ENCODE measurements at places on chromosomes 3 and 15.
A peak's percentile ranks its signal among the peaks of the same experiment; 100 is the strongest.

- DNase-seq: no peak
Measured at GRCh38 chr3:103047640-103048039, 612.8 kb downstream of the ZPLD1 start.

DNA sequence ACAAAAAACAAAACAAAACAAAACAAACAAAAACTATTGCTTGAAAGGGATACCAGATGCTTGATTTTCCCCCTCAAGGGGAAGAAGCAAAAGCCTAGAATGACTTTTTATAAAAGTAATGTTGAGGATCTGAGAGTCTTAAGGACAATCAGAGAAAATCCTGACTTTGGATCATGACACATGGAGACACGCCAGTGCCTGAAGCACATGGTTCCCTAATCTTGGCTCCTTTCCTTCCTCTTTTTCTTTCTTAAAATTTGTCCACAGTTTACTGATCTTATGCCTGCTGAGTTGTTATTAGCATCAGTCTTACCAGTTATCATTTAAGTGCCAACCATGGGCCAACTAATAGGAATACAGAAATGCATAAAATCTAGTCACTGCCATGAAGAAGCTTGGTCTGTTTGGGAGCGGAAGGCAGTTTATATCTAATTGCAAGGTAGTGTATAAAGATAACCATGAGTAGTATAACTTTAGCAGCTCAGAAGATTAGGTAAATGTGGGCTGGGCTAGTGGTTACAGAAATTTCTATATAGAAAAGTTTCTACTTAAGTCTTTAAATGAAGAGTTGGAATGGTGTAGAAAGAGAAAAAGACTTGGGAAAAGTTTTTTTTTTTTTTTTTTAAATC, 6.9 kb downstream of the GLCE start:
- DNase-seq: no peak

- no peak for DNase-seq
Measured at GRCh38 chr3:180177255-180177654, 140.5 kb upstream of the PEX5L start.

- DNase-seq: no peak
Measured at GRCh38 chr3:195065142-195065863, 205.7 kb downstream of the XXYLT1 start.

- DNase-seq: no peak
Measured at GRCh38 chr3:46684891-46685290, 8.6 kb downstream of the ALS2CL start.

- DNase-seq: no peak
Measured at GRCh38 chr15:73629798-73630429, 3.3 kb downstream of the NPTN start.

DNA sequence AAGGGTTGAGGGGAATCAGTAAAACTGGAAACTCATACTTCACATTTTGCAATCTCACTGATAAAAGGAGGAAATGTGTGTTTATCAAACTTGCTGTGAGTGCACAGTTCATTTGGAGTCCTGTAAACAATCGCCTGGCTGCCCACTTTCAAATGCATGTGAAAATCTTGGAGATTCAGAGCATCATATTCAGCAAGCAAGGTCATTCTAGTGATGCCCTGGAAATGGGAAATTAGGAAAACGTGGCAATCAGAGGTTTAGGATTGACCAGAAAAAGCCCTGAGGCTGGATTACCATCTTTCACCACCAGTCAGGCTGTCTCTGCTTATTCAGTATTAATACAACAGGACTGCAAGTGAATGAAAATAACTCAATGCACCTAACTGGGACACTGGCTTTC, 23.9 kb downstream of the DPH6 start:
- no peak for DNase-seq

GRCh38 chr15:38688761-38689160, 124.1 kb upstream of the RASGRP1 start:
- no peak for DNase-seq

DNA sequence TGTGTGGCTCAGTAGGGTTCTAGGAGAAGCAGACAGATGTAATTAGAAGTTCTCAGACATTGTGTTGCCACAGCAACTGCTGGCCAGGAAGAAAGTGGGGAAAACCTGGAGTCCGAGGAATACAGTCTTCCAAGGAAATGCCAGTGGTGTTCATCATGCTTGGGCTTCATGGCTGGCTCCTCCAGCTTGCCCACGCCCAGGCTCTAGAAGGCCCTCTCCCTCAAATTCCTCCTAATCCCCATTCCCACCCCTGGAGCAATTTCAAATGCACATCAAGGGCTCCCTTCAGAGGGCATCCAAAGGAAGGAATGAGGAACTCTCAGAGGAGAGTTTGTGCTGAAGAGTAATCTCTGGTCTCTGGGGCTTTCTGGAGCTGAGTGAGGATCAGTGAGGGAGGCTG, 21.9 kb downstream of the FSTL1 start:
- DNase-seq: no peak

DNA sequence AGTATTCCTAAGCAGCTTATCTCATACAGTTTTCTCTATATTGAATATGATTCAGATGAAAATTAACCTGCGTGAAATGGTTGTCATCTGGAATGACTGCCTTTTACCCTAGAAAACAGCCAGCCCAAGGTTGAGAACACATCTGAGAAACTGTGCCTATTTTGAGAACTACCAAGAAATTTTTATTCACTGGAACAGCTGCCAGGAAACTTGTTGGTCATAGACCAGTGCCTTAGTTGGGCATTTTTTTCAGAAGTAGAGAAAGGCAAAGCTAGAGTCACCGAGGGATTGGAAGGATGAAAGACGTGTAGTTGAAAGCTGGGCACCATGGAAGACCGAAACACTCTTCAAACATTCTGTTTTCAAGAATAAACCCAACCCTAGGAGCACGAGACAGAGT, 277.1 kb downstream of the LPP start:
- no peak for DNase-seq

- DNase-seq: no peak
Measured at GRCh38 chr3:7512048-7512447, 651.1 kb downstream of the GRM7 start.

- no peak for DNase-seq
Measured at GRCh38 chr3:7640787-7641186, 779.9 kb downstream of the GRM7 start.

DNA sequence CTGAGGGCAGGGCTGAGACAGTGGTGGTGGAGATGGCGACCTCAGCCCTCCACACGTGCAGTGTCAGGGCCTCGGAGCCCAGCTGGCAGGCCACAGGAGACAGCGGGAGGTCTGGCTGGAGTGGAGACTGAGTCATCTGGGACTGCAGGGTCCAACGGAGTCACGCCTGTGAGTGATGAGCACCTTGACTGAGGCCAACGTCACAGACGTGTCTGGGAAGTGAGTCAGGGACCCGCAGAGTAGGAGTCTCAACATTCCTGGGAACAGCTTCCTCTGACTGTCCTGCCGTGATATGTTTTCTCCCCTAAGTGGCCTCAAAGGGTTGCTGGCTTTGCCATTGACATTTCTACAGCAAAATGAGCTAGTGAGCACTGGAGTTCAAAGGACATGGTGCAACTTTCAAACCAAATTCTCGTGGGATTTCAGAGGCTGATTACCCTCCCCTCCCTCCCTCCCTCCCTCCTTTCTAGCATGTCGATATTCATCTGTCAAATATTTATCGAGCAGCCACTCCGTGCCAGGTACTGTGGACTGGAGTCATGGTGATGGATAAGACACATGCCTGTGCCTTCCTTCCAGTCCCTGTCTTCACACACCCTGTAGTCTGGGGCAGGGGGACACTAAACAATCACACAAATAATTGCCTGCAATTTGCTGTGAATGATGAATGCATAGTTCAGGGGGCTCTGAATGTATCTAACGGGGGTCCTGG, 53.3 kb upstream of the AMOTL2 start:
- no peak for DNase-seq

GRCh38 chr3:63565220-63565619, 87.3 kb upstream of the SNTN start:
- no peak for DNase-seq

- DNase-seq: no peak
Measured at GRCh38 chr3:153061938-153062528, 100.0 kb upstream of the RAP2B start.

DNA sequence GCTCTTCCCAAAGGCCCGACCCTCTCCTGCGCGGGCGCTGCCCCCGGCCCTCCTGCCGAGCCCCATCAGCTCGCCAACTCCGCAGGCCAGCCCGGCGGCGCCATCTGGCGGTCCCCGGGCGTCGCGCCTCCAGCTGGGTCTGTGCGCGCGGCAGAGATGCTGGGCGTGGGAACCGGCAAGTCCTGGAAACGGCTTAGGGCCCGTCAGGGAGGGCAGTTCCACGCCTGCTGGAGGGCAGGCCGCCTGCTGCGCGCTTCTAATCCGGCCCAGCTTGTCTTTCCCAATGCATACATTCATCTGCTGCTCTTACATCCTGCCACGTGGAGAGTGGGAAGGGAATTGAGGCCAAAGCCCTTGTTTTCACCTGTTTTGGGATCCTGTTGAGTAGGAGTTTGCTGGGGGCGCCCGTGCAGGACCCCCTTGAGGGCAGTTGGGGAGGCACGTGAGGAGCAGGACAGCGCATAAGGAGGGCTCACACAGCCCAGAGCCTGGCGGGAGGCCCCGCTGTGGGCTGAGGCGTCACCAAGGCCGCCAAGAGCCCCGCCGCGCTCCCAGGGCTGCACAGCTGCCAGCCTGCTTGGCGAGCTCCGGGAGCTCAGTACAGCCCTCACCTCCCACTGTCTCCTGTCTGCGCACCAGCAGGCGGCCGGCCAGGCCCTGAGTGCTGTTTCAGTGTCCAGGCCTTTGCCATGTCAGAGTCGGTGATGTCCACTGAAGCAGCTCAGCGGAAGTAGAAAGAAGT, 165.6 kb downstream of the NSMCE3 start:
- DNase-seq: peak; percentile 75

DNA sequence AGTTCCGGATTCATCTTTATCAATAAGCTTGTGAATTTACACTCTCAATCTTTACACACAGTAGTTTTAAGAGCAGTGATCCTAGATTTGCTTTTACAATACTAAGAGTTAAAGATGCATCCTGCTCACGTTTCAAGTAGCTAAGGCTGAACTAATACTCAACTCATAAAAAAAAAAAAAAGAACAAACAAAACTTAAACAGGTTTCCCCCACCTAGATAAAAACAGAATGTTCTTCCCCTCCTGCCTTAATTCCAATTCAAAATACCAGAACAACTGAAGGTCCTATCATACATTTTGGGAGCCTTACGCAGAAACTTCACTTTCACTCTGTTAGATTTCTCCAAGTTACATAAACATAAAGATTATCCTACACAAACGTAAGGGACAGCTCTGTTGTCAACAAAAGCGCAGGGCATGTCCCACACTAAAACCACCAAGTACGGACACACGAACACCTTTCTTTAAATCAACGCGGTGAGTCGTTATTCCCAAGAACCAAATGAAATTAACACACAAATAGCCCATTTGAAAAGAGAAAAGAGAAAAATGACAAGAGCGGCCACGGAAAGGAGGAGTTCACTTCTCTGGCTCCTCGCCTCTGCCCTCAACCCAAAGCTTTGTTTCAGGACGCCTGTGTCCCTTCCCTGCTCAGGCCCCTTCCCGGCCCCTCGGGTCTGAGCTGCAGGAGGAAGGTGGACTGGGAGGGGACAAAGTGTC, 941 bp downstream of the CBLB start:
- DNase-seq: peak; percentile 57

DNA sequence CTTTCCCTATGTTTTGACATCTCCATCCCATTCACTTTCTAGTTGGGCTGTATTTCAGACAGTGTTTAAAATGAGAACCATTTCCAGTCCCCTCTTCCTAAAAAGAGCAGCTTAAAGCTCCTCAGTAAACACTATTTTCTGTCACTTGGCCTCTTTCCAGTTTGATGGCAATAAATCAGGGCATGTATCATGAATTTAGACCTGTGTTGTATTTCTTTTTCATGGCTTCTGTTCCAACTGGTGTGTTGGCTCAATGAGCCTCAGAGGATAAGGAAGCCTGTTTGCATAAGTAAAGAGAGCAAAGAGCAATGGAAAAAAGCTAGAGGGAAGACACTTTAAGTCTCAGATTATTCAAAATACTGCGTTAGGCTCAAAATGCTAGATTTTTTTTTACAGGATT, 7.2 kb downstream of the CCDC80 start:
- no peak for DNase-seq

GRCh38 chr3:16801698-16802097, 83.1 kb upstream of the PLCL2 start:
- DNase-seq: no peak

DNA sequence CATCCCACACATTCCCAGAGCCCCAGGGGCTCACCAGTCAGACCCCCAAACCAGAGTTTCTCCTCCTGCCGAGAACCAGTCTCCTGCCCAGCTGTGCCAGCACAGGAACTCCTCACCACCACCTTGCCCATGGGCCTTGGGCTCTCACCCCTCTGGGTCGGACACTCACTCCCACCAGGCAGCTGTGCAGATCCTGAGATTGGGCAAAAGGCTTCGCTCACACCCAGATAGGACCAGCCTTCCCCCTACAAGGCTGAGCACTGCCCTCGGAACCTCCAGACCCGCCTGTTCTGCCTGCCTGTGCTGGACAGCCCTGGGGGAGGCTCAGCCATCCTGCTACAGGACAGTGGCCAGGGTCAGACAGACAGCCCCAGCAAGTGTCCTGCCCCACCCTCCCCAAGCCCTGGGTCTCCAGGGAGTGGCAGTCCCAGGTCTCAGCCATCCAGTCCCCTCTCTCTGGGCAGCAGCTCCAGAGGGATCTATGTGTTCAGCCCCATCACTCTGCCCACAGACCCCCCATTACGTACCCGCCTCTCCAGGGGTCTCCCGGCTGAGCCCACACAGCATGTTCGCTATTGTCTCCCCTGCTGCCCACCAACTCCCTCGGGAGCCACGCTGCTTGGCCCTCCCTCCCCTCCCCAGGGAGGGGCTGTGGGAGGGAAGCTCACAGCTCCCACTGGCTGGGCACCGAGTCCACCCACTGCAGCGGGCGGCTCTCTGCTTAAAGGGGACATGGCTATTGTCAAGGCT, at the start of gene GRIP2:
GRIP2 (minus strand) TSS at position 601 of the 750 bp plus-strand sequence; CDS start at position 567, 34 bp downstream.
- no peak for DNase-seq

- DNase-seq: peak; percentile 19
Measured at GRCh38 chr3:45966950-45967640, 23.8 kb downstream of the CXCR6 start.

DNA sequence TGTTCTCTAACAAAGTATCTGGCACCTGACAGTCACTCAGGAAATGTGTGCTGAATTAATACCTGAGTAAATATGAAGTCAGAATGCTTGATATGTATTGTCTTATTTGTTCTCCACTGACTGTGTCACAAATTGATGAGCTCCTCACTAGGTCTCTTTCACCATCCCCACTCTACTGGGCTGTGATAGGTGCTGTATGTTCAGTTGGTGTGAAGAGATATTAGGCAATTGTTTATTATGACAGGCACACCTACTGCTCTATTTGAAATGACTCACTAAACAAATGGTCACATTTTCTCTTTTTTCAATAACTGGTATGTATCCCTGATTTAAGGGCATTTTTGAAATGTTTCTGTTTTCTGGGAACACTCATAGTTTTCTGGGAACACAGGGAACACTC, 25.2 kb upstream of the CCDC39 start:
- no peak for DNase-seq

- no peak for DNase-seq
Measured at GRCh38 chr3:179961071-179961702, 75.5 kb downstream of the PEX5L start.

- no peak for DNase-seq
Measured at GRCh38 chr3:117700573-117701360, 991.2 kb downstream of the TUSC7 start.

All from hippocampal formation (tissue), 2 donors.